Stimulated activated CD4-positive, alpha-beta T cell treated with anti-CD3 and anti-CD28 coated beads, Interleukin-12 subunit alpha, Interleukin-12 subunit beta, amount 100 ng/mL, for 4 hours (primary cell): ENCODE measurements at places on chromosomes 3 and 15.

- DNase-seq = peak; percentile 9
Observed at GRCh38 chr15:85407421-85408269, 27.2 kb downstream of the AKAP13 start.

- DNase-seq = no peak
Observed at GRCh38 chr3:5058471-5058951, 63.6 kb upstream of the ARL8B start.

- DNase-seq = no peak
Observed at GRCh38 chr3:144275005-144275404, 303.4 kb downstream of the DIPK2A start.

DNA sequence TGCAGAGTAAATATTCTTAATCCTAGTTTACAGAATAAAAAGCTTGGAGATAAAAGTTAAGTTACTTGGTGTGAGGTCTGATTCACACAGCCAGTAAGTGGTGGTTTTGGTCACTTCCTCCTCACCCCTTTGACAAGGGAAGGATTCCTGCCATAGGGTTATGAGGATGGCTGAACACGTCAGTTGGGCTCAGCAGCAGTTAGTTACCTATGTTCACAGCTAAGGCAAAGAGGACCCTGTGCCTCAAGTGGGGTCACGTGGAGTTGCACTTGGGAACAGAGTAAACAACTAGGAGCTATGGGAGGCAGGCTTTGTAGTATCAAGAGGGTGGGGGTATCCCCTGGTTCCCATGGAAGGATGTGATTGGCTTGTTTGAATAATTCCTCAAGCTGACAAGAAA lies 232.2 kb downstream of the UBE2E2 start:
- no peak for DNase-seq

DNA sequence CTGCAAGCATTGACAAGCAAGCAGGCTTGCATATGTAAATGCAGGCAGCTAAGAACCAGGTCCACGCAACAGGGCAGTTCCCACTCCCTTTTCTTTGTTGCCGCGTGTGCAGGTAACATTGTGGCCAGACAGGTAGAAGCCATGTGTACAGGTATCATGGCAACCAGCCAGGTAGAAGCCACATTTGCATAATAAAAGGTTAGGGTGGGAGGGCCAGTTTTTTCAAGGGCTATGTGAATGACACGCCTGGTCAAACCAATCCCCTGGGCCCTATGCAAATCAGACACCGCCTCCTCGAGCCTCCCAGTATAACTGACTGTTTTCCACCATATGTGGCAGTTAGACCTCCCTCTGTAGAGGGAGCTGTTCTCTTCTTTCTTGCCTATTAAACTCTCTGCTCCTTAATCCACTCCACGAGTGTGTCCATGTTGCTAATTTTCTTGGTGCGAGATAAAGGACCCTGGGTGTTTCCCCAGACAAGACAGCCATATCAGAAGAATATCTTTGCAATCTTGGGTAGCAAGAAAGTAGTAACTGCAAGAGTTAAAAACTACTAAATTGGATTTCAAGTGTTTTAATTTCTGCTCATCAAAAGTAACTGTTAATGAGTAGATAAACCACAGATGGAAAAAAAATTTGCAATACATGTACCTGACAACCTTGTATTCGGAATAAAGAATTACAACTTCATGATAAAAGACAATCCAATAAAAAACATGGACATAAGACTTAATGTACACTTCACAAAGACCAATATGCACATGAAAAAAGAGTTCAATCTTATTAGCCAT lies 21.8 kb downstream of the PCOLCE2 start:
- DNase-seq = no peak

DNA sequence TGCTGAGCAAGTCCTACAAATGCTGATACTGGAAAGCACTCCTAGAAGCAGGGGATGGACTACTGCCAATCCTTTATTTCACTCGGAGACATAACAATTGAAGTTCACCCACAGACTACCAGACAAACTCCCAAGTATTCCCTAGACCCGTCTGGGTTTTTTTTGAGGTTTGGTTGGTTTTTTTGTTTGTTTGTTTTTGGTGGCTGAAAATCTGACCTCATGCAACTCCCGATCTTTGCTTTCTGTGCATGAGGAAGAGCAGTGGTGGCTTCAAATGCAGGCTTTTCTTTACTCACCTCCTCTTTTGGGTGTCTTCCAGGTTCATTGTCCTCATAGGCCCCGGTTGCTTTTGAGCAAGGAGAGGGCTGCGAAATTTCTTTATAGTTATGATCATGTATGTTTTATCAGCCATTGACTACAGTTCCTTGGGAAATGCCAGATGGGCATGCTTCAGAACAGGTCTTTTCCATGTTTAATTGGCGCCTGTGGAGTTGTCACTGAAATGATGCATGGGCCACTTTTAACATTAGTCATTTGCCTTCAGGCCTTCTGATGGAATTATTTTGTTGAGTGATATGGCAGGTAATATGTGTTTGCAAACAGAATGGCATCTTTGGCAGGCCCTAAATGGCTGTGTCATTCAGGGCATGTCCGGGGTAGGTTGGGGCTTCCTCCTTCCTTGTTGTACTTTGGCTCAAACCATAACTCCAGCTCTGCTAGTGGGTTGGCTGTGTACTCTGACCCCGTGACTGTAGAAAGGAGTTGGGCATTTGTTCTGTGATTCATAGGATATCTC lies 81.3 kb upstream of the ZBED2 start:
- DNase-seq = no peak

DNA sequence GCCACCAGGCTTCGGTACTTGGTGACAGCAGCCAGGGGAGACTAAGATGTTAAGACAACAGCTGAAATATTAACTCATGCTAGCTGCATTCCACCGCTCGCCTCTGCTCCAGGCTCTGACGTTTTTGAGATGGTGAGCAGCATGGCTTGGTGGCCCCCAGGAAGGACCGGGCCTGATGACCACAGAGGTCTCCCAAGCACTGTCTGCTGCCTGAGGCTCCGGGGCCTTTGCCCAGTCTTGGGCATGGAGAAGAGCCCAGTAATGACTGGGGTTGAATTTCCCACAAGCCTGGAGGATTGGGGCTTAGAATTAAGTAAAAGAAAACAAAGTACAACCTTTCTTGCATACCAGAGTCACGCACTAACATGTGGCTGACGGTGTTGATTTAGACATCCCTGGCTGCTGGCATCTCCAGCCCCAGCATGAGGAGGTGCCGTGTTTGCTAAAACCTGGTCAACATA lies 243.6 kb upstream of the LYSMD4 start:
- DNase-seq = no peak

- DNase-seq = no peak
Observed at GRCh38 chr3:189235214-189235613, 63.4 kb downstream of the TPRG1 start.

DNA sequence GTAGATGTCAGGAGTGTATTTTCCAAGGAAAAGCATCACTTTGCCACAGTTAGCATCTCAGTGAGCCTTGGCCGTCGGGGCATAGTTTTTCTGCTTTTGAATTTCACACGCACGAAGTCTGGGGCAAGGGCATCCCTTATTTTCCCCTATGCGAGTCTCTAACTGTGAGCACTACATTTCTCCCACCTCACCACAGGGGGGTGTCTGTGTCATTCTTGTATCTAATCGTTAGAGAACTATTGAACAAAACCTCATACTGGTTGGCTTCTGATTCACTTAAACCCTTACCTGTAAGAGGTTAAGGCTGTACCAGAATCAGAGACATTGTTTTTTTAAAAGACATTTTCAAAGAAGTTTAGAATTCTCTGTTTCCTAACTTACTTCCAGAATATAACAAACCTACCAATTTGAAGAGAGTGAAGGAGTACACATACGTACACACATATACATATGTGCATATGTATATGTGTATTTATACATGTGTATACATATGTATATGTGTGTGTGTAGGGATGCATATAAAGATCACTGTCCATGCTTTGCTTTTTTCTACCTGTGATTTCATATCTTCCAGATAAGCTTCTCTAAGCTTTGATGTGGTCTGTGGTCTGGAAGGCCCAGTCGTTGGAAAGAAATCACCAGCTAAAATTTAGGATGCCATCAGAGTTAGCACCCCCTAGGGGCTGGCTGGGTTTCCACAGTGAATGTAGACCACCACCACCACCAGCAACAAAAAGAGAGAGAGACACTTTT lies 49.4 kb downstream of the MYZAP start:
- peak; percentile 3 for DNase-seq

DNA sequence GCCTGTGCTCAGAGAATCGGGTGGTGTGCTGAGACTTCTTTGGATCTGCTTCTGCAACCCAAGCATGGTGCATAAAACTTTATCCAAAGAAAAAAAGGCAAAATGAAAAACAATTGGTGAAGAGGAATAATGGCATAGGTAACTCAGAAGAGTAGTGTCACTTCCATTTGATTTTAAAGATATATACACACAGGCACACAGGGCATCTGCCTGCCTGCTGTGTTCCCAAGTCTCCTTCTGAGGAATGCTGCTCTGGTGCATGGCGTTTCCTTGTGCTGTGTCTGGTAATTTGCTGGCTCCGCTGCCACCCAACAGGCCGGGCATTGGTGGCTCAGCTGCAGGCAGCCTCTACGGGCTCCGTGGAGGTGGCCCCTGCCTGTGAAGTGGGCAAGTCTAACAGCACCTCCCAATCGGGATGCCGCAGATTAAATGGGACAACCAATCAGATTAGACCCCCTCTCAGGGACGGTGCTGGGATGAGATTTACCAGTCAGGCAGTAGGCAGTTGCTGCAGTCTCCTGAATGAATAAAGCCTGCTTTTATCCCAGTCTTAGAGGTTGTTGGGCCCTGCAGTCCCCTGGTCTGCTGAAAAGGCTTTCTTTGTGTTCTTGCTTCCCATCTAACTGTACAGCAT lies 253.7 kb upstream of the RASGRP1 start:
- DNase-seq = no peak

GRCh38 chr3:141407047-141407446 lies 38.7 kb downstream of the ZBTB38 start:
- DNase-seq = no peak

GRCh38 chr3:66762916-66763693 lies 235.0 kb upstream of the KBTBD8 start:
- no peak for DNase-seq
